Esophagus squamous epithelium (tissue), 5 donors: ENCODE measurements at places on chromosomes 11 and 22. TPM values are rescaled to one million over a fixed set of nuclear protein-coding genes. Genes with fewer than 3 reads are reported as not detected.

- no peaks in the 10 kb centered on the region for H3K4me1 ChIP-seq
- peaks cover 67% of the 10 kb centered on the region for H3K36me3 ChIP-seq
- DNase-seq, result no peak
- no peak overlapping the region for H3K4me3 ChIP-seq
- no peak overlapping the region for H3K27ac ChIP-seq
These were observed 12.9 kb downstream of the SHISA8 start for GRCh38 chr22:41902016-41902415.

DNA sequence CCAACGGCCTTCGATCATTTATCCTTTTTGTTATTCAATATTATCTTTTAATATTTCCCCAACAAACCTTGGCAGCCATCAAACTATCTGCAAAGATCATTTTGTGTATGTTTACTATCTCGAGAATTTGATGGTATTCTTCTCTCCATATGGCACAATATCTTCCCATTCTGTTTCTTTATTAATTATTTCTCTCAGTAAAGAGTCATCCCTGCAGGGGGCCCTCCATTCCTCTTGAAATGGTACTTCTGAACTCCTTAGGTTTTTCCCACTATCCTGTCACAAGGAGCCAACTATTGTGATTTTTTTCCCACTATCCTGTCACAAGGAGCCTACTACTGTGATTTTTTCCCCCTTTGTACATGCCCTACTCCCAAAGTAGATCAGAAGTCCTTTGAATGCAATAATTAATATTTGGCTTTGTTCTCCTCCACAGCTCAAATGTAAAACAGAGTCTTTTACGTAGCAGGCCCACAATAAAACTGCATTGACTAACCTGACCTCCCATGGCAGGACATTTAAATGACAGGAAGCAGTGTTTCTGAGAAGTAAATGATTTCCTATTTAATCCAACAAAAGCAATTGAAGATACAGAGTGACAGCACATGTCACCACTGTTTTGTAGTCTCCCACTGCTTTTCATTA lies 43.3 kb downstream of the PDGFD start:
- DNase-seq, result no peak
- H3K27ac ChIP-seq, result no peak overlapping the region
- no peak overlapping the region for H3K4me3 ChIP-seq
- no peaks in the 10 kb centered on the region for H3K27me3 ChIP-seq

GRCh38 chr11:18366286-18366685 lies 28.1 kb upstream of the LDHA start:
- DNase-seq, result no peak
- H3K36me3 ChIP-seq, result peaks cover 27% of the 10 kb centered on the region
- no peaks in the 10 kb centered on the region for H3K27me3 ChIP-seq
- no peaks in the 10 kb centered on the region for H3K4me1 ChIP-seq

GRCh38 chr11:104488561-104488960 lies 324.6 kb upstream of the PDGFD start:
- no peak overlapping the region for H3K4me3 ChIP-seq
- DNase-seq, result no peak
- no peak overlapping the region for H3K27ac ChIP-seq
- no peaks in the 10 kb centered on the region for H3K27me3 ChIP-seq
- no peaks in the 10 kb centered on the region for H3K4me1 ChIP-seq

- no peaks in the 10 kb centered on the region for H3K4me1 ChIP-seq
- DNase-seq, result no peak
- H3K27me3 ChIP-seq, result no peaks in the 10 kb centered on the region
- H3K4me3 ChIP-seq, result no peak overlapping the region
These were observed 13.5 kb downstream of the SLC43A1 start for GRCh38 chr11:57501953-57502352.

- H3K27ac ChIP-seq, result no peak overlapping the region
- no peak overlapping the region for H3K4me3 ChIP-seq
- peaks cover 32% of the 10 kb centered on the region for H3K27me3 ChIP-seq
- DNase-seq, result no peak
These were observed 312.2 kb upstream of the B3GAT1 start for GRCh38 chr11:134724106-134724778.

GRCh38 chr11:121889186-121889585 lies 226.8 kb downstream of the BLID start:
- no peaks in the 10 kb centered on the region for H3K36me3 ChIP-seq
- H3K4me1 ChIP-seq, result no peaks in the 10 kb centered on the region
- DNase-seq, result no peak
- H3K4me3 ChIP-seq, result no peak overlapping the region

GRCh38 chr11:119552106-119552485 lies 129.1 kb upstream of the THY1 start:
- H3K27me3 ChIP-seq, result no peaks in the 10 kb centered on the region
- no peak overlapping the region for H3K27ac ChIP-seq

- no peaks in the 10 kb centered on the region for H3K4me1 ChIP-seq
- H3K27me3 ChIP-seq, result no peaks in the 10 kb centered on the region
- no peaks in the 10 kb centered on the region for H3K36me3 ChIP-seq
- no peak overlapping the region for H3K27ac ChIP-seq
- H3K4me3 ChIP-seq, result no peak overlapping the region
These were observed 71.7 kb downstream of the RPS6KA4 start for GRCh38 chr11:64430645-64431044.

GRCh38 chr22:39250131-39250530 lies 5.3 kb upstream of the PDGFB start:
- no peak for DNase-seq
- H3K27me3 ChIP-seq, result no peaks in the 10 kb centered on the region
- no peaks in the 10 kb centered on the region for H3K36me3 ChIP-seq
- H3K4me1 ChIP-seq, result peaks cover 45% of the 10 kb centered on the region
- H3K27ac ChIP-seq, result no peak overlapping the region

DNA sequence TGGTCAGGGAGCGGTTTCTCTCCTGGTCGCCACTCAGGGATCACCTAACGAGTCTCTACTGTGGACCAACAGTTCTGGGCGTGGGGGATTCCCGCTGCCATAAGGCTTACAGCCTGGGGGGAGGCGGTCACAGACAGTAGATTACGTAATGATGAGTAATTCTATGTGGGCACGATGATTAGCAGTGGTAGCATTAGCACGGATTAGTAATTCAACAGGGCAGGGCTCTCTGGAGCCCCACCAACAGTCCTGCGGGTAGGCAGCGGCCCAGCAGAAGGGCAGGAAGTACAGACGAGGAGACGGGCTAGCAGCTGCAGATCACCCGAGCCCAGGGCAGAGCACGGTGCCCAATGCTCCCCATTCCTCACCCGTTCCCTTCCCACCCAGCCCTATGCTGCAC lies 3.6 kb downstream of the SHISAL1 start:
- peaks cover 7% of the 10 kb centered on the region for H3K4me1 ChIP-seq
- peaks cover 97% of the 10 kb centered on the region for H3K27me3 ChIP-seq
- no peak overlapping the region for H3K27ac ChIP-seq
- H3K36me3 ChIP-seq, result no peaks in the 10 kb centered on the region
- no peak overlapping the region for H3K4me3 ChIP-seq

GRCh38 chr22:23718371-23719165 lies 27.8 kb downstream of the RGL4 start:
- no peak overlapping the region for H3K4me3 ChIP-seq
- no peak overlapping the region for H3K27ac ChIP-seq
- no peaks in the 10 kb centered on the region for H3K27me3 ChIP-seq
- peaks cover 10% of the 10 kb centered on the region for H3K4me1 ChIP-seq

DNA sequence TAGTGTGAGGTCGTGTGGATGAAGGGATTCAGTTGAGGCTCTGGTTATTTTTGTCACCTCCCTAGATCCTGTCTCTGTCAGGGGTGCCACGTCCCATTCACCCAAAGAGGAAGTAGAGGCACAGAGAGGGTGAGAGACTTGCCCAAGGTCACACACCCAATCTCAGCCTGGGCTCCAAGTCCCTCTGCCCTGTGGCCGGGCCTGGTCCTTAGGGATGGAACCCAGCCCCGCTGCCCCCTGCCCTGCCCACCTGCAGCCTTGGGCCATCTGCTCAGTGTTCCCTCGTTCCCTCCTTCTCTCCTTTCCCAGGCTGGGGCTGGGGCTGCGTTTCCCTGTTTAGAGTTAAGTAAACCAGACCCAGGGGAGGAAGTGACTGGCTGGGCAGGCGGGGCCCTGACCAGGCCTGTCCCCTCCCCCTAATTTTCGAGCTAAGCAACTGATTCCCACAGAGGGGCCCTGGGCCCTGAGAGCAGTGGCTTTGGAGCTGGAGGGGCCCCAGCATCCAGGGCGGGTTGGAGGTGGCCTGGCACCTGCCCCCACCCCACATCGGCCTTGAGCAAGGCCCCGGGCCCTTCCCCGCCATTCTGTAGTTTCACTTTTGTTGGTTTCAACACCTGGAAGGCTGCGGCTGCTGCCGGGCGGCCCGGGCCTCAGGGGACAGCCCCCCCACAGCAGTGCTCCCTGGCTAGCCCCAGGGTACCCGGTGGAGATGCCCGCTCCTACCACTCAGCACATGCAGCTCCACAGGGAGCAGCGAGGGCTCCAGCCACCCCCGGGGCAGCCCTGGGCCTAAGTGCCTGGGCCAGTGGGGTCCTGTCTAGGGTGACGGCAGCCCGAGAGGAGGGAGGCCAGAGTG lies 1.5 kb downstream of the TCIRG1 start:
- H3K36me3 ChIP-seq, result peaks cover 53% of the 10 kb centered on the region
- no peak for DNase-seq
- peak overlapping the region; percentile 96 for H3K4me3 ChIP-seq
- H3K4me1 ChIP-seq, result peaks cover 85% of the 10 kb centered on the region
- peak overlapping the region; percentile 89 for H3K27ac ChIP-seq

DNA sequence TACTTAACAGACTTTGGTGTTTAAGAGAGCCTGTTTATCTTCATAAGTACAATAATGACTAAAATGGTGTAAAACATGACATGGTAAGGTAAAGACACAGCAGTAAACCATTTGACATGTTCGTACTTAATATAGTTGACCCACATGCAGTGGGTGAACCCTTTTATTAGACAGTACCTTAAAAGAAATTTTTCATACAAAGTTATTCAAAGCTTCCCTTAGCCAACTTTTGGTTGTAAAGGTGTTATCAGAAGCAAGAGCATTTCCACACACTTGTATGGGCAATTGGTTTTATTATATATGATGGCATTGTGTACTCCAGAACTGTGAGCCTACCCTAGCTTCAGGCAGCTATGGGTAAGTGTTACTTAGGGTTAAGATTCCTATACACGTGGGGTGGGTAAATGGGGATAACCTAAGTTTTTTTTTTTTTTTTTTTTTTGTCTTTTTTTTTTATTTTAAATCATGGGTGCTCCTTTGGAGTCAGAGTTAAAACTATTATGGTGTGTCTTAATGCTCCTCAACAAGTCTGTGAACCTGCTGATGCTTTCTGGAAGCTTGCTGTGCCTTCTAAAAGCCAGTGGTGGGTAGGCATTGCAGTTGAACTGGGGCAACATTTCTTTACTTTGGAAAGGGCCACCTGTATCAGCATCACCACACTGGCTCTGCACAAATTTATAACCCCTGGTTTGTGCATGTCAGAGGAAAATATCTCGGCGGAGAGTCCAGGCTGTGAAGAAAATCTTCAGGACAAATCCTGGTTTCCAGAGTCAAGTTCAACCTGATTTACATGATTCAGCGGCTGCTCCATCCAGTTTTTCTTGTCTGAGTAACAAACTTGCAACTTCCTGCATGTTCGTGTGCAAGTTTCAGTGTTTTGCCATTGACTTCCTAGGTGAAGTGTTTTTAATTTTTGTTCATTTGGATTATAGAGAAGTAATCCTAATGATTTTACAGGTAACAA lies 3.3 kb downstream of the PCF11 start:
- peaks cover 69% of the 10 kb centered on the region for H3K4me1 ChIP-seq
- H3K36me3 ChIP-seq, result no peaks in the 10 kb centered on the region
- no peak for DNase-seq
- H3K4me3 ChIP-seq, result peak overlapping the region; percentile 90

DNA sequence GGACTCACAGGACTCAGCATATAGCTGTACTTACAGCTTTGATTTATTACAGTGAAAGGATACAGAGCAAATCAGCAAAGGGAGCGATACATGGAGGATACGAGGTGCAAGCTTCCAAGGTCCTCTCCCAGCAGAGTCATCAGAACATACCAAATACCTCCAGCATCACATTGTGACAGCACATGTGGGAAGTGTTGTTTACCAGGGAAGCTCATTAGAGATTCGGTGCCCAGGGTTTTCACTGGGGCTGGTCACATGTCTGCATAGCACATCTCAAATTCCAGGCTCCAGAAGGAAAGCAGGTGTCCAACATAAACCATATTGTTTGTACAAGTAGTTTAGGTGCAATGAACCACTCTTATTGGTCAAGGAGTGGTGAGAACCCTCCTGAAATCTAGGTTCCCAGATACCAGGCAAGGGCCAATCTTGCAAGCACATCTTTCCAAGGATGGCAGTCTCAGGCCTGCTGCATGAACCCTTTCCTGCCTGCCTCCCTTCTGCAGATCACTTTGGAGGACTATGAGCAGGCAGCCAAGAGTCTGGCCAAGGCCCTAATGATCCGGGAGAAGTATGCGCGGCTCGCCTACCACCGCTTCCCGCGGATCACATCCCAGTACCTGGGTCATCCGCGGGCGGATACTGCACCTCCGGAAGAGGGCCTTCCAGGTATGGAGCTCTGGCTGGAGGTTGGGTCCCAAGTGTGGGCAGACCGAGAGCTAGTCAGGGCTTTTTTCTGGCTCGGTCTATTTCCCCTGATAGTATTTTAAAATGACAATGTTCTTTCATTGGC lies 26.7 kb downstream of the AMPD3 start:
- no peaks in the 10 kb centered on the region for H3K27me3 ChIP-seq
- H3K4me3 ChIP-seq, result no peak overlapping the region
- no peak overlapping the region for H3K27ac ChIP-seq
- no peaks in the 10 kb centered on the region for H3K36me3 ChIP-seq
- no peak for DNase-seq

DNA sequence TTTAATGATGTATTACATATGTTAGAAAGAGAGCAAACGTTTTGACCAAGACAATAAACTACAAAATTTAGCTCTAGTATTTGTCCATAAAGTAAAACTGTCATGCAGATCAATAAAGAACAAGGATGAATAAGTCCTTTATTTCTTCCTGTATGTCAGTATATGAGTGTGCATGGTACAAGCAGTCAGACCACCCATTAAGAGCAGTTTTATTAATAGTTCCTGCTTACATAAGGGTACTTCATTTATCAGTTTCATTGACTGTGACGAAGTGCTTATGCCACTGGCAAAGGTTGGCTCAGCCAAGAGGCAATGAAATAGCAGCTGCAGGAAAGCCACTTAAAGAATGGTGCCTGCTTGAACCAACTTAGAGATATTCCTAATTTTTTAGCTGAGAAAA lies 913.0 kb upstream of the CNTN5 start:
- DNase-seq, result no peak
- H3K4me1 ChIP-seq, result no peaks in the 10 kb centered on the region
- H3K27ac ChIP-seq, result no peak overlapping the region
- H3K4me3 ChIP-seq, result no peak overlapping the region

The NLRX1 gene
- total RNA-seq, result 31.5 TPM

The CARD16 gene
- total RNA-seq, result 7.9 TPM

The MS4A12 gene
- total RNA-seq, result not detected

The SAA4 gene
- not detected for total RNA-seq

The KCNK7 gene
- 5.5 TPM for total RNA-seq

The OR51T1 gene
- not detected for total RNA-seq

The GRAP2 gene
- total RNA-seq, result 1.2 TPM

The MAPK11 gene
- total RNA-seq, result 5.7 TPM

The HOATZ gene
- not detected for total RNA-seq

The OR1S1 gene
- not detected for total RNA-seq

The RAB38 gene
- total RNA-seq, result 81.3 TPM

The NPAS4 gene
- total RNA-seq, result not detected

The MUC5B gene
- total RNA-seq, result 0.19 TPM
